Inflammatory macrophage treated with lipopolysaccharide for 4 hours (primary cell): ENCODE measurements at places on chromosomes 1 and 21.

DNA sequence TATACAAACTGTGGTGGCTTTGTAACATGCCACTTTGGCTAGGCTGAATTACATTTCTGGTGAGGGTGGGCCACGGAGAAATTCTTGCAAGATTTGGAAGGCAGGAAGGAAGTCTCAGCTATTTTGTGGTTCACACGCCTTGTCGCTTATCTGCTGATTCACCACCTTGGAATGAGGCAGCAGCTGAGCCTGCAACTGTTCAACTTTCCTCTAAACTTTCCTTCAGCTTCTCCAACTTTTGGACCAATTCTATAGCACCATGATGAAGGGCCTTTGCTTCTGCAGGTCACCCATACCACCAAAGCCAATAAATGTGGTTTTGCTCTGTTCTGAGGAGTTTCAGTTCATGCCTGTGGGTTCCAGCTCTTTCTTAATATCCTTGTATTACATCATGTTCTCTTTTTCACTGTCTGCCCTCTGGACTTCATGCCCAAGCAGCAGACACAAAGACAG lies 337.6 kb upstream of the SNX7 start:
- peak; percentile 85 for DNase-seq

DNA sequence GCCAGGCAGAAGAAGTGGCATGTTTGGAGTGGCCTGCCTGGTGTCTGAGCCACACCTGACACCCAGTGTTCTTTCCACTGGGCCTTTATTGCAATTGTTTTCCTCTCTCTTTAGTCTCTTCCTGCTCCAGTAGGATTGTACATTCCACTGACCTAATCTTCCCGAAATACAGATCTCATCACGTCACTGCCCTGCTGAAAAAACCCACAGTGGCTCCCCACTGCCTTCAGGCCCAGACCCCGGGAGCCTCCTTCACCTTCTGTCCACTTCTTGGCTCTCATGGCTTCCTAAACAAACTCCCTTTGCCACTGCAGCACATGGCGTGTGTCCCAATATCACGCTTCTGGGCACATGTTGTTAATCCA lies 25.3 kb upstream of the ATP5PO start:
- DNase-seq = no peak

DNA sequence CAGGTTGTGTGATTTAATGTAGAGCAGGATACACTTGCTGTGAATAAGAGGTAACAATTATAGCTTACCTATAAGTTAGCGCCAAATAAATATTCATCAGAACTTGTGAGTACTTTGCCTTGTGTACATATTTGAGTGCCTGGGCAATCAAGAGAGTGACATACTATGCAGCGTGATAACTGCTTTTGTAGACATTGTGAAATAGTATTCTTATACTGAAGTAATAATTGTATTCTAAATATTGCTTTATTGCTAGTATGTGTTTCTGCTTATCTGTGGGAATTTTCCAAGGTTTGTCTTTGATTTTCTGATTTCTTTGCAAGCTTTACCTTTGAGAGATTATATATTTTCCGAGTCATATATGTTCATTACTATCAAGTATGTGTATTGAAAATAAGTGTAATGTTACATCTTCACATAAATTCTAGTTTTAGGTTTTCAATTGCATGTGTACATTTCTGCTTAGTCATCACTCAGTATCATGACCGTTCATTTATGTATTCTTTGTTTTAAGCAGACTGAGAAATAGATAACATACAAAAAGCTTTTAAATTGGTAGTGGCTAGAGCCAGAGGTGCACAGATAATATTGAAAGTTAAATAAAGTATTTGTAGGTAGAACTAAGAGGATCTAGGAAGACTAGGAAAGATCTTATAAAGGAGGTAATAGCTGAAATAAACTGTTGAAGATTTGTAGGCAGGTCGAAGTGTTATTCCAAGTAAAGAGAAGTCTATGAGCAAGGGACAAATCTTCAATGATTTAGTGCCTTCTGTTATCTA lies 19.5 kb downstream of the USP25 start:
- peak; percentile 22 for DNase-seq

GRCh38 chr21:42278451-42279149 lies 36.6 kb downstream of the TFF3 start:
- no peak for DNase-seq

GRCh38 chr21:41638201-41638790 lies 128.6 kb downstream of the RIPK4 start:
- no peak for DNase-seq

DNA sequence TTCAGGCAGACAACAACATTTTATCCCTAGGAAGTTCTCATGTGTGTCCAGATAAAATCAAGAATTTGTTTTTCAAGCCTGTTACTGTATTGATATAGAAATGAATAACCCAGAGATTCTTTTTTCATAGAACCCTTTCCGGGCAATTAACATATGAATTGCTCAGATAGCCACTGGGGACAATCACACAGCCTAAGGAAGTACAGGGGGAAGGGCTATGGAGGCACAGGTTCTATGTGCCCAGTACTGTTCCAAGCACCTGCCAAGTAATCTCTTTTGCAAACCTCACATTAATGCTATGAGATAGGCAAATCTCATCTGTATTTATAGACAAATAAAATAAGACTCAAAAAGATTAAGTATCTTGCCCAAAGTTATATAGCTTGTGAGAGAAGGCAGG lies 84.9 kb downstream of the NTNG1 start:
- DNase-seq = no peak

GRCh38 chr1:167169642-167170041 lies 51.0 kb upstream of the POU2F1 start:
- DNase-seq = no peak

DNA sequence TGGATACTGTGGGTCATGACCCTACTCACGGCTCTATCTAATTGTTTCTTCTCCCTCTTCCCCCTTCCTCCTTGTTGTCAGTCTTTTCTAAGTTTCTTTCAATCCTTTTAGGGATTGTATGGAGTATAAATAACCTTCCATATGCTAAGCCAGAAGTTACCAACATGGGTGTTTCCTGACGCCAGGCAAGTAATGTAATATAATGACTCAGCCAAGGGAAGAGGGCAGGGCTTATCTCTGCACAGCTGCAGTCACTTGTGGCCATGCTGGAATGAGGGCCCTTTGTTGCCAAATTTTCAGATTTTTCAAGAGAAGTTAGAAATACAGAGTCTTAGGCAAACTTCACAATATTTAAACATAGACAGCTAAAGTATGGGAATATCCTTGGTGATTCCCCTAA lies 194.6 kb downstream of the ST6GALNAC3 start:
- DNase-seq = peak; percentile 70

DNA sequence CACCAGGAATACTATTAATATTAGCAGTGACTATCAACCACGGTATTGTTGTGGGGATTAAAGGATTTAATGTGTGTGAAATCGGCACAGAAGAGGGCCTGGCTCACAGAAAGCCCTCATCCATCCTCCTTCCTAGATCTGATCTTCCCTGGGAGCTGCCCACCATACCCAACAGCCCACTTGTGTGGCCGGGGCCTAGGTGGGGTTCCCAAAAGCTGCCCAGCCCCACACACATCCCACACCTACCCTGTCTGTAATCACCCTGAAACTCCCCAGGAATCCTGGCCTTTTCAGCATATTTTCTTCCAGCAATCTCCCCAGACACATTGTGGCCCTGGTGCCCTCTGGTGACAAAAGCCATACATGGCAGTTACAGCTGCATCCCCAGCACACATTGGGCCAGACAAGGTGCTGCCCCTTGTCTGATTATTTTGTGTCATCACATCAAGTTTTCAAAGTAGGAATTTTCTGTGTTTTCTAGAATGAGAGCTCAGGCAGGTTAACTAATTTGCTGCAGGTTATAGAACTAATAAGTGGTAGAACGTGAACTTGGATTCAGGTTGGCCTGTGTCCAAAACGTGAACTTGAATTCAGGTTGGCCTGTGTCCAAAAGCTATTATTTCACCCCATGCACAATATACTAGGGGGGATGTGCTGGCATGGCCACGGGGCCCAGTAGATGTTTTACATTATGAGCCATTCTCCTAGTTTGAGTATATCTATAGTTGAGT lies 5.3 kb upstream of the SLC6A9 start:
- DNase-seq = peak; percentile 67

DNA sequence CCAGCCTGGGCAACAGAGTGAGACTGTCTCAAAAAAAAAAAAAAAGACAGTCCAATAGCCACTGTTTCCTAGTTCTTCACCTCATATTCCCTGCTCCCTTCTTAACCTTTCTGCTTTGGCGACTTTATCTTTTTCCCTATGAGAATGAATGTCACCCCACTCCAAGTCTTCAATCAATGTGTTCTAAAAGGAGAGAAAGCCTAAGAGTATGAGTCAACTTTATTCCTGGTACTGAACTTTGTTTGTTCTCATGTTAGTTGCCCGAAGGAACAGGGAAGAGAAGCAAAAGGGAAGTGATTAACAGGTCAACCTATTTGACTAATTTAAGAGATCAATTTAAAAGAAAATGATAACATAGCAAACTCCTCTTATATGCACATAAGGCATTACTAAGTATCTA lies 39.9 kb upstream of the SLC16A1 start:
- no peak for DNase-seq

DNA sequence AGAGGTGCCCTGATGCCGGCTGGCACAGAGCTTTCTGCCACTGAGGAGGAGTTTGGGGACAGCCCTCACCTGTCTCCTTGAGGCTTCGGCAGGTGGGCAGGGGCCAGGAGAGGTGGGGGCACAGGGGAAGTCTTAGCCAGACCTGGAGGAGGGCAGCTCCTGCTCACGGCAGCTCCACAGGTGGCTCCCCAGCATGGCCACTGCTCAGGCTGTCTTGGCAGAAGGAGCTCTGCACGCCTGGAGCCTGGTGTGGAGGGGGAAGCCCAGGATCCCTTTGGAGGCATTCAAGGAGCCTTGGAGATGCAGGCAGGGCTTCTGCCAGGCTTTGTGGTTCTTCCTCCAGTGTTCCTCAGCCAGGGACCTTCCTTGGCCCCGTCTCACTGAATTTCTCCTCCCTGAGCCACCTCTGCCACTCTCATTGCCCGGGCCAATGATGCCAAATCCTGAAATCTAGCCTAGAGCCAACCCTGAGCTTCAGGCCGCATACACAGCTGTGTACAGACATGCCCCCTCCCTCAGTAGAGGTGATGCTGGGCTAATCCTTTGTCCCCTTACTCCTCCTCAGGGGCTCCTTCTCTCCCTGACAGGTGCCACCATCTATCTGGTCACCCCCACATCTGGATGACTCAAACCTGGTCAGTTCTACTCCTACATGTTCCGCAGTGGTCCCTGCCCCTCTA lies 251.8 kb upstream of the VAMP3 start:
- no peak for DNase-seq

GRCh38 chr1:15008783-15009729 lies 144.5 kb upstream of the TMEM51 start:
- no peak for DNase-seq

- DNase-seq = no peak
These were observed 61.1 kb downstream of the UBE2T start for GRCh38 chr1:202280595-202280994.

GRCh38 chr1:6634371-6635052 lies 9.8 kb downstream of the THAP3 start:
- peak; percentile 17 for DNase-seq

- no peak for DNase-seq
These were observed 5.4 kb upstream of the ALG6 start for GRCh38 chr1:63362073-63362472.

DNA sequence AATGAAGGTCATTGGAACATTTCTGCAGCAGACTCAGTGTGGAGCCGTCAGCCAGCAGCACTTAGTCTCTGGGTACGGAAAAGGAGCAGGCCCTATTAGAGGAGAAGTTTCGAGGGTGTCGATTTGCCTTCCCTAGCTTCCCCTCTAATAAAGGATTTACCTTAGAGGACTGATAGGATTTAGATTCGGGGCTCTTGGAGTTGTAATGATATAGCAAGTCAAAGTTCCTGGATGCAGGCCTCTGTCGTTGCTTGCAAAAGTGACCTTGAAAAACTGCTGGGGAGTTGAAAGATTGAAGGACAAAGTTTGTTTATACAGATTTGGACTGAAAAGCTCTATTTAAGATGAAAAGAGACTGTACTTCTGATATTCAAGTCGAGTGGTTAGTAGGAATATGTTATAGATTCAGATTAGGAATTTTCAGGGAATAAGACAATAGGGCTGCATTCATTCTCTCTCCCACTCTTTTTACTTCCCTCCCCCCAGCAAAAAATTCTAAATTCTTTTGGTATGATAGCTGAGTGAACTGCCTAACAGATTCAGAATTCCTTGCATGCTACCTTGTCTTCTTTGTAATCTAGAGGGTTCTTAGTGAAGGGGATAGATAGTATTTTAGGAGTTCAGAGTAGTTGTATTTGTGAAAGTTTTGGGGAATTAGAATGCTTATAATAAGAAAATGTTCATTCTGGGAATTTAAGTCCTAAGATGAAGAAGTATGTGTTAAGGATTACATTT lies 19.2 kb downstream of the NFYC start:
- no peak for DNase-seq

GRCh38 chr1:230917284-230918135 lies 49.2 kb upstream of the C1orf198 start:
- peak; percentile 76 for DNase-seq
